ENCODE measurements at places on chromosomes 16 and 17.
A peak's percentile ranks its signal among the peaks of the same experiment; 100 is the strongest.

DNA sequence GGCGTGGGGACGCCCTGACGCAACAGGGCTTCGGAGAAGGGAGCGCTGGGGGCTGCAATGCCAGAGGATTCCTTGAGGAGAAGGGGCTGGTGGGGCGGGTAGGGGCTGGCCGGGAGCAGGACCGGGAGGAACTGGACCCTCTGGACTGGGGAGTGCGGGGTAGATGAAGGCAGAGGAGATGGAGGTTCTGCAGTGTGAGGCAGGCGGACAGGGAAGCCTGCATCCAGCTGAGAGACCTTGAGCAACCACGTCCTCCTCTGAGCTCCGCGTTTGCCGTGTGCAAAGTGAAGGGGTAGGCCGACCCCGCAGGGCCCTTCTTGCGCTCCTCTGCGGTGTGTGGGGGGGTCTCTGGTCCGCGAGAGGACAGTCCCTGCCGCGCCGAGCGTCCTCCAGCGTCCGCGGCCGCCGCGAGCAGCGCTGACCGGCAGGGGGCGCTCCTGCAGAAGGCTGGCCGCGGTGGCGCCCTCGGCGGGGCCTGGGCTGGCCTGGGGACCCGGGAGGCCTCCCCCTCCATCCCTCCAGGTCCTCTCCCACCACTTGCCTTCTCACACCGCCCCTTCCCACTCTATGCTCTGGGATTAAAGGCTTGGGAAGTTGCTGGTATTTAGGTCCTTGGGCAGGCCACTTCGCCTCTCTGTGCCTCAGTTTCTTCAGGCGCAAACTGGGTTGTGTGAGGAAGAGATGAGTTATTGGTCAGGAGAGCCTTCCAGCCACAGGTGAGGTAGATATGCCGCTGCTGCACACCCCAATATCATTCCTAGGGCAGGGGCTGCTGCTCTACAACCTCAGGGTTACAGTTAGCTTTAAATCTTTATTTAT lies 9.6 kb upstream of the WNT9B start:
- no peak for DNase-seq

DNA sequence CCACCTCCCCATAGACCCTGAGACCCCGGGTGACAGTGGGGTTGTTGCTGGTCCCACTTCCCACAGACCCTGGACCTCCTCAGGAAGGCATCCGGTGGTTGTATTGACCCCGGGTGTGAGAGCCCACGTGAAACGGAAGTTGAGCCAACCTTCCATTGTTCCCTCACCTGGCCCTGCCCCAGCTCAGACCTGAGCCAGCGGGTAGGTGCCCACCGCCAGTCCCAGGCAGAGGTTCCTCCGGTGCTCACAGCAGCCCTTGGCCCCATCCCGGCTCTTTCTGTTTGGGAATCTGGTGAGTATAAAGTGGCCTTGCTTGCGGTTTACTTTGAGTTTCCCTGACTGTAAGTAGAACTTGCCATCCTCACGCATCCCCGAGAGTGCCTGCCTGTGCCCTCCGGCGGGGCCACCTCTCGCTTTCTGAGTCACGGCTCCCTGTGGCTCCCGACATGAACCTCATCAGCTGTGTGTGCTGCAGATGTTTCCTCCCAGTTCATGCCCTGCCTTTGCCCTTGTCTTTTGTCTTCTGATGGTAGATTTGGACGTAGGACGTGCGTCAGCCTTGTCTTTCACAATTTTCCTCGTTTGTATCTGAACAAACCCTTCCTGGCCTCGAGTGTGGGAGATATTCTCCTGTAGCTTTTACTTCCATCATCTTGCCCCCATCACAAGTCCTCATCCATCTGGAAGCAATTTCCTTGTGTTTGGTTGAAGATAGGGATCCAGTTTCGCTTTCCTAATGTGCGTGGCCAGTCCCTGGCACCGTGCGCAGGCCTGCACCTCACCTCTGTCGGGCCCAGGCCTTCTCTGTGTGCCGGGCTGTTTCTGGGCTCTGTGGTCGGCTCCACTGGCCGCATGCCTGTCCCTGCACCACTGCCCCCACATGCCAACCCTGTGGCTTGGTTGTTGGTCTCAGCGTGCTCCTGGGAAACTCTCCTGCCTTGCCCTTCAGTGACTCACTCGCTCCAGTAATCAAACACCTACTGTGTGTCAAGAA lies 76.0 kb downstream of the METRNL start:
- DNase-seq = peak; percentile 4

- DNase-seq = no peak
Observed at GRCh38 chr17:47816947-47817346, 4.6 kb downstream of the OSBPL7 start.

DNA sequence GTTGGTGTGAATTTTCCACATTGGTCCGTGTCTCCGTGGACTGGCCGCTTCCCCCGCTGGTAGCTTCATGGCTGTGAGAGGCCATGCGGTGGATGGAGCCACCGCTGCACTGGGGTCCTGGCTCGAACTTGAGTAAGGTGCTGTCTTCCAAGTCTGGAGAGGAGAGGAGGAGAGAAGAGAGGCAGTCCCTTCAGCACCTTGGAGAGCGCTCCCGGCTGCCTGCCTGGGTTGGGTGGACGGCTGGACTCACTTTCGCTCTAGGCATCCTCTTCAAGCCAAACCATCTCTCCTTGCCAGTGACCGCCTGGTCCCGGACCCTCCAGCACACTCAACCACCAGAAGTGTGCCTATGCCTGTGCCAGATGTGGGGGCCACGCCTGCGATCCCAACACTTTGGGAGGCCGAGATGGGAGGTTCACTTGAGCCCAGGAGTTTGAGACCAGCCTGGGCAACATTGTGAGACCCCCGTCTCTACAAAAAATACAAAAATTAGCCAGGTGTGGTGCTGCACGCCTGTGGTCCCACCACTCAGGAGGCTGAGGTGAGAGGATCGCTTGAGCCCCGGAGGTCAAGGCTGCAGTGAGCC lies 6.2 kb downstream of the JPH3 start:
- DNase-seq = no peak

GRCh38 chr17:67051155-67051538 lies 6.8 kb downstream of the CACNG1 start:
- no peak for DNase-seq

DNA sequence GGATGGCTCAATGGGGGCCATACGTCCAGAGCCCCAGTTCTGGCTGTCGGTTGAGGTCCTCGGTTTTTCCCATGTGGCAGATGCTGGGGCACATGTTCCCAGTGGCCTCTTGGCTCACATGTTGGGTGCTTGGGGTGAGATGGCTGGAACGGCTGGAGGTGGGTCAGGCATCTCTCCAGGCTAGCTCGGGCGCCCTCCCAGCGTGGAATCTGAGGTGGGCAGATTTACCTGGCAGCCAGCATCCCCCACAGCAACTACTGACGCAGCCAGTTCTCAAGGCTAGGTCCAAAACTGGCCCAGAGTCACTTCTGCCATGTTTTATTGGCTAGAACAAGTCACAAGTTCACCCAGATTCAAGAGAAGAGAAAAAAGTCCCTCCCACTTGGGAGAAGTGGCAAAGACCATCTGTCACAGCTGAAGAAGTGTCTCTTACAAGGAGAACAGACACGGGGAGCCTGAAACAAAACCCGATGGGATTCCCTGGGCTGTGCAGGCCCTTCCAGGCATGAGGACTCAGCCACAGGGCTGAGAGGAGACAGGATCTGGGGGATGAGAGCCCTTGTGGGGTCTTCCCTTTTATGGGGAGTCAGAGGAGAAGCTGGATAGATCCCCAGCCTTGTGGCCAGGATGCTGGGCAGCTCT lies 15.2 kb downstream of the ACE start:
- DNase-seq = no peak

DNA sequence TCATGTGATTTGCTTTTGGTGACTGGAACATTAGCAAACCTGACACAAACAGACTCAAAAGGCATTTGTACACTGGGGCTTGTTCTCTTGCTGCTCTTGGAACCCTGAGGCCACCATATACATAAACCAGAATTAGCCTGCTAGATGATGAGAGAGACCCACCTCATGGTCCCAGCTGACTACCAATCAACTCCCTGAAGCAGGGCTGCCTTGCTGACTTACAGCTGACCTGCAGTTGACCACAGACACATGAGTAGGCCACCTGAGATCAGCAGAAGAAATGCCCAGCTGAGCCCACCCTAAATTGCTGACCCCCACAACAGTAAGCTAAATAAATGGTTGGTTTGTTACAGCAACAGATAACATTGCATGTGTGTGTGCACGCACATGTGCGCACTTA lies 28.7 kb downstream of the BRIP1 start:
- no peak for DNase-seq

DNA sequence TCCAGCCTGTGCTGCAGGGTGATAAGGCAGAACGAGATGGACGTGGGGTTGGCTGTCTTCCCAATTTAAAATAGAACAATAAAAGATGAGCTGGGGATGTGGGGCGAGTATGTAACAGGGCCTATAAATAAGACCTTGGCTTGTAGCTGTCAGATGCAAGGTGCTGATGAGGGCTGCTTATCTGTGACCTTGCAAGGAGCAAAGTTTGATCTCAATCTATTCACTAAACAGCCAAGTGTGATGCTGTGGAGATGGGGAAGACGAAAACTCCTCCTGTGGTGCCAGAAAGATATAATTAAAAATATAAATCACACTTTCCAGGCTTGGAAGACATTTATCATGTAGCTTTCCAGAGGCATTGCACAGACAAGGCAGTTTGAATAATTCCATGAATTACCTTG lies 26.7 kb upstream of the TEX2 start:
- DNase-seq = no peak

DNA sequence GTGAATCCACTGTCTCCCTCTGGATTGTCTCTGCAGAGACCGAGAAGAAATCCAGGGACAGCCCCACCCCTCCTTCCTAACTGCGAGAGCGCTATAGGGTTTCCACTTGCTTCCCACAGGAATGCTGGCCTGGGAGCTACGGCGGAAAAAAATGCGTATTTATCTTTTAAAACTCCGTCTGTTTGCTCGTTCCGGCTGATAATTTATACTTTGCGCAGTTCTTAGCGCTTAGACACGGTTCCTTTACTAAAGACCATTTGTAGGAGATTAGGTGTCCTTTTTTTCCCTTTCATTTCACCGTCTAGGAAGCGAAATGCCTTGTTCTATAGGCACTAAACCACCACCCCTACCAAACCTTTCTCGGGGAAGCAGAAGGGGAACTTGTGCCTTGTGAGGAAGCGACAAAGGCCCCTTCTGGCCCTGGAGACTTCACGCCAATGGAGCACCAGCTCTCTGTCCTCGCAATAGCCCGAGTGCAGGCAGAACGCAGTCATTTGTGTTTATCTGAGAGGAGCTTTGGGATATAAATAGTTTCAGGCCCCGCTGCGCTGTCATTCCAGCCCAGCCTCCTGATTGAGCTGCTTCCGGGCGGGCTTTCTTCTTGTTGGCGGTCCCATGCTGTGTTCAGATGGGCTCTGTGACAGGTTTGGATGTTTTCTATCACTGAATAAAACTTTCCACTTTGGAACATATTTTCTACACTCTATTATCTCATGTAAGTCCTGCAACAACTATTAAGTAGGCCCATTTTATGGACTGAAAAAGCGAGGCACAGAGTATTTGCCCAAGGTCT lies 791 bp upstream of the SUPT4H1 start:
- DNase-seq = no peak

- DNase-seq = no peak
Observed at GRCh38 chr16:85407-85782, 7.4 kb downstream of the MPG start.

DNA sequence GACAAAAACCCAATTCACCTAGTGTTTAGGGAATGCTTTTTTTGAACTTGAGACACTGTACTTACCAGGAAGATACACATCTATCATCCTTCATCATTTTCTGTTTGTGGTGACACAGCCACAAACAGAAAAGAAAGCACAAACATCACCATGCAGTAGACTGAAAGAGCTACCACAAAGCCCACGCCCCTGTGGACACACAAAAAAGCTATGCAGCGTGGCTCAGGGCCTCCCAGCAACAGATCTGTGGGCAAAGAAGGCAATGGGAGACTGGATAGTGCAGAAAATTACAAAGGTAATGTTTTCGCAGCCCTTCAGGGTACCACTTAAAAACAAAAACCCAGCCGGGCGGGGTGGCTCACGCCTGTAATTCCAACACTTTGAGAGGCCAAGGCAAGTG lies 9.6 kb downstream of the COTL1 start:
- peak; percentile 61 for DNase-seq

- DNase-seq = no peak
Observed at GRCh38 chr16:17691106-17691898, 220.5 kb upstream of the XYLT1 start.

GRCh38 chr16:76318565-76318964 lies 41.4 kb downstream of the CNTNAP4 start:
- no peak for DNase-seq

DNA sequence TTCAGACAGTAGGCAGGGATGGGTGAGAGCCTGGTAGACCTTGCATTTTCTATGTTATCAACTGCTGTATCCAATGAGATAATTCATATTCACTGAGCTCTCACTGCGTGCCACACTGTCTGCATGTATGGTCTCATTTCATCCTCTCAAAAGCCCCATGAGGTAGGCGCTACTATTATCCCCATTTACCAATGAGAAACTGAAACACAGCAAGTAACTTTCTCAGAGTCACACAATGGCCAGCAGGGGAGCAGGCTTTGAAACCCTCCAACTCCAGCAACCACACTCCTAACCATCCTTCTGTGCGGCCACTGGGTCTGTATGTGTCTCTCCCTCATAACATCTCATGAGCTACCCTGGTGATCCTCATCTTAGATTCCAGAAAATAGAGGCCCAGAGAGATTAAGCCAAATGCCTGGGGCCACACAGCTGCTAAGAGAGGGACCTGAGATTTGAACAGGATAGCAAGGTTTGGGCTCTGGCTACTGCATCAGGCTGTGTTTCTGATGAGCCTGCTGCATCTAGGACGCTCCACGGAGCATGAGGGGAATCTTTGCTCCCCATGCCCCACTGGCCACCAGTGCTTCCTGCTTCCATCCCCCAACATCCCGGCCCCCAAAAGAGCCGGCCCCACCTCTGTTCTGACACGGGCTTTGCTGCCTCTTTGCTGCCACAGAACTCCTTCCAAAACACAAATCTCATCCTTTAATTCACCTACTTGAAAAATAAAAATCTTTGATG lies 3.2 kb downstream of the CCR7 start:
- DNase-seq = peak; percentile 76

DNA sequence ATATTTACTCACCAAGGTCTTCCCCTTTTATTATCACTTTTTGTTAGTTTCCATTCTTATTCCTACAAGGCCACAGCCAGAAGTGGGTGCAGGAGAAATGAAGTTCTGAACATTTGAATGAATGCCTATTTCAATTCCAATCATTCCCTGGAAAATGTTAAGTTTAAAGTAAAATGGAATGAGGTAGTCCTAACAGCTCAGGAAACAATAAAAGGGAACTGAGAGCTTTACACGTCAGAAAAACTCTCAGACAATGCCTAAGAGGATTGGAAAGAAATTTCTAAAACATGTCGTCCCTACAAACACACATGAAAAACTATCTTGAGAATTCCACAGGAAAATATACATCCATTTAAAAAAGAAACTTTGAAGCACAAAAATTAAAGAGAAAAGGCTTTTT lies 238.8 kb downstream of the STX8 start:
- DNase-seq = no peak

GRCh38 chr17:47703191-47703591 lies 9.2 kb downstream of the TBKBP1 start:
- DNase-seq = peak; percentile 38
